PC-3 (cell line): ENCODE measurements at places on chromosomes 3 and 15.

DNA sequence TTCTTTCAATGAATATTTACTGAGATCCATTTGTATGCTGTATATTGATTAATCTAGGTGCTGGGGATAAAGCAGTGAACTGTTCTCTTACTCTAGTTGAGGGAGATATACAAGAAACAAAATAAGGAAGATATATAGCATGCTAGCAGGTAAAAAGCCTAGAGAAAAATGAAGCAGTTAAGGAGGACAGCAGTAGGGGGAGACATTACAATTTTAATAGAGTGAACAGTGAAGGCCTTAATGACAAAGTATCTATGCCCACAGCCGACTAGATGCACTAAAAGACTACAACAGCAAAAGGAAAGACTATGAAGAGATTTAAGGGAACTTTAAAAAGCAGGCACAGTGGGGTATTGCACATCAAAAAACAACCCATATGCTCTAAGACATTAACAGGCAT lies 81.4 kb downstream of the XRN1 start:
- DNase-seq, result peak; percentile 45

DNA sequence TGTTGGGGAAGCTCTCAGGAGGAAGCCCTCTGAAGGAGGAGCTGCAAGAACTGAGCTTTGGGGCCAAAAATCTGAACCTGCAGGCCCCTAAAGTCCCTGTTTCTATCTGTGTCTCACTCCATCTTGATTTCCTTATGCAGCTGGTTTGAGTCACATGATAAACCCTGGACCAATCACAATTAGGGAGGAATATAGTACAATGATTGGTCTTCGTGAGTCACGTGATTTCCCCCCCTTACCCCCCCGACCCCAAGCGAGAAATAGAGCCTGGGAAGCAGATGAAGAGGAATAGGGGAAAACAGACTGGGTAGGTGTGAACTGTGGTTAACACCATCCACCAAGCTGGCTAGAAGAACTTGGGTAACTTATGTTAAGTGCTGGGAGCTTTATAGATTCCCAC lies 12.9 kb downstream of the CRABP1 start:
- DNase-seq, result peak; percentile 11

DNA sequence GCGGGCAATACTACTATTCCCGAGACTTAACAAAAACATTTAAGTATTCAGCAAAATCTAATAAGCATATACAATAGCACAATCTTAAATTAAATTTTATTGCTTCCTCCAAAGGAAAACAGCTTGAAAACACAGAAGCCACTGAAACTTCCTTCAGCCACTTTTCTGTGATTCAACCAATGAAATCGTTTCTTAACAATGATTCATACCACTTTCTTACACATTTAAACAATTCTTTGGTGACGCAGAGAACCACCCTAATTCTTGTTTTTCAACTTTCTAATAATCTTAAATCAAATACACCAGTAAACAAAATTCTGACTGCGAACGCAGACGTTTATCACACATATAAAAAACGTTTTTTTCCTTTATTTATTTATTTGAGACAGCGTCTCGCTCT lies 4.1 kb downstream of the TJP1 start:
- peak; percentile 85 for DNase-seq

DNA sequence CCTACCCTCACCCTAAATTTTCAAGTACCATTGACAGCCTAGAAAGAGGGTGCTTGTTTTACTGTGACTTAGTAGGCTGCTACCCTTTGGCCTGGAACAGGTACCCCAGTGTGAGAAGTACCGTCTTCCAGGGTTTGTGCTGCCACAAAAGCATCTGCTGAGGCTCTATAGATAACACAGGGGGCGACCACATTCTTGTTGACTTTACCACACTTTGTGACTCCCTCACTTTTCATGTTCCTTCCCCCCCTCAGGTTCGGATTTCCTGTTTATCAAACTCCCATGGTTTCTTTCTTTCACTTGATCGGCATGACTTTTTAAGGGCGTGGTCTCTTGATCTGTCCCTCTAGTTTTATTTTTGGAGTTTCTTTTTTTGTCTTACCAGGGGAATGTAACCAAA lies 23.5 kb downstream of the EXOG start:
- no peak for DNase-seq

GRCh38 chr3:102332205-102332604 lies 102.6 kb upstream of the ZPLD1 start:
- peak; percentile 59 for DNase-seq

DNA sequence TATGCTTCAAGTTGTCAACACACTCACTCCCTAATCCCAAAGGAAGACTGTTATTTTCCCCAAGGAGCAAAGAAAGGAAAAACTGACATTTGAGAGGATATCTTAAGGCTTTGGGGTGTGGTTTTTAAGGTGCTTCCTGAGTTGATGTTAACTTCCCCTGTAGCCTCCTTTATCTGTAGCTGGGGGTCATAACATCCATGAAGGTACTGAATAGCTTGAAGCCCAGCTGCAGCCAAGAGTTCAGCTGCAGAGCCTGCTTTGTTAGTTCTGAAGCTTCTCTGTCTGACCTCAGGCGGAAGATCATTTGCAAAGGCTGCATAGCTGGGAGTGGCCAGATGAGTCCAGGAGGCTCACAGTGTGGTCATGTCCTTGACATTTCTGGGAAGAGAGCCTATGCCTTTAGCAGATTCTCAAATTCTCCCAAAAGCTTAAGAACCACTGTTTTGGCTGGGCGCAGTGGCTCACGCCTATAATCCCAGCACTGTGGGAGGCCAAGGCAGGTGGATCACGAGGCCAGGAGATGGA lies 165.4 kb downstream of the SV2B start:
- no peak for DNase-seq

DNA sequence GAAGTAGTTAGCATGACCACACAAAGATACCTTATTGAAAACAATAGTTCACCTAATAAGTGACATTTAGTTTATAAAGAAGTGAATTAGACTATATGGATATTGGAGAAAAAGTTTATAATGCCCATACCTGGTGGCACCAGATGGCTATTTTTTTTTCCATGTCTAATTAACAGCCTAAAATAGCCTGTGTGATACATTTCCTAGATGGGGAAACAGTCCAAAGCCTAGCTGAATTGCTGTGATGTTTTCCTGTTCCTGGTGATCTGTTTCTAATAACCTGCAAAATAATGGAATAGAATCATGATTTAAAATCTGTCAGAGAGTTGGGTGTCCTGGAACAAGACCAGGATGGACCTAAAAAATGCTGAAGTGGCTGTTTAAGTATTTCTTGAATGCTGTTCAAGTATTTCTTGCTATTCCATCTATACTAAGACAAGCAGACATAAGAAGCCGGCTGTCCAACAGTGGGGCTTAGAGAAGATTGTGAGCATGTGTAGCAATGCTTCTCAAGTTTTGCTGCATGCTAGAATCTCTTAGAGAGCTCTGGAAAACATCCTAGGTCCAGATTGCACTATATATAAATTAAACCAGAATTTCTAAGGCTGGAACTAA lies 31.3 kb downstream of the LRRC3B start:
- no peak for DNase-seq

- peak; percentile 45 for DNase-seq
Measured at GRCh38 chr3:151900884-151901643, 27.6 kb downstream of the SUCNR1 start.
